ENCODE measurements at places on chromosomes 16 and 17. TPM values are rescaled to one million over a fixed set of nuclear protein-coding genes. Genes with fewer than 3 reads are reported as not detected.

Gene ABCC6
- total RNA-seq: 0.16 TPM

DNA sequence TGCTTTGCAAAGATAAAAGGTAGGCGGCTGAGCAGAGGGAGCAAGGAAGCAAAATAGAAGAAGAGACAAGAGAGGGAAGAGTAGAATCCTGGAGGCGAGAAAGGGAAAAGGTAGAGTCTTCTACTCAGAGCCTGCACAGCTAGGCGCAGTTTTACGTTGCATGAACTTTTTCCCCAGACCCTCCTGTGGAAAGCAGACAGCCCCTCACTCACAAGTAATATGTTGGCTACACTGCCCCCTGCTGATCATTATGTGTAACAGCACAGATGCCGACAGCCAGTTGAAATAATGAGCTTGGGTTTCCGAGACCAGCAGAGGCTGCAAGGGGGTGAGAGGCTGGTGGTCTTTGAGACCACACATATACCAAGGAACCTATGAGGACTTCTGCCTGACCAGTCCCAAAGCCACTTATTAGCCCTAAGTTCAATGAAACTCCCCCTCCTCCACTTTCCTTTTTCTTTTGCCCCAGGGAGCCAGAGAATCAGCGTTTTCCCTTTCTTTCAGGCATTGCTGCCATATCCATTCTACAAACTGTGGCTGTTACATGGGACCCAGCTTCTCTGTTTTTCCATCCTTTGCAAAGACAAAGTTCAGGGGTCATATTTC, 22.5 kb upstream of the CMTR2 start:
- no peak for DNase-seq

- peak; percentile 32 for DNase-seq
These were observed 107.6 kb downstream of the SPECC1 start for GRCh38 chr17:20116683-20117309.

DNA sequence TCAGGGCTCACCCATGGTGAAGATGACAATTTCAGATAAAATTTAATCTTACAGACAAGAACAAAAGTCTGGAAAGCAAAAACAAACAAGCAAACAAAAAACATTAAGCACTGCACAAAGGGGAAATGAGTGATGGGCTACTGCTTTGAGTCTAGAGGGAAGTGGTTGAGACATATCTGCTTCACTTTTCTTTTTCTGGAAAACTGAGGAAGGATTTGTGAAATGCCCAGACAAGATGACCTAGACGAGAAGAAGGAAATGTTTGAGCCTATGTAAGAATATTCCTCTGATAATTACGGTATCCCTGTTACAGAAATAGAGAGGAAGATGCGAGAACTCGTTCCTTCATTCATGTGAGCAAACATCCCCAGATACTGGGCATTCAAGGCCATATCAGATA, 11.5 kb upstream of the HYDIN start:
- no peak for DNase-seq

GRCh38 chr16:23518435-23518891, 8.2 kb upstream of the GGA2 start:
- DNase-seq: no peak

GRCh38 chr17:83099570-83100181, 20.3 kb downstream of the METRNL start:
- DNase-seq: no peak

GRCh38 chr16:82598771-82599170, 28.0 kb upstream of the CDH13 start:
- no peak for DNase-seq

Gene EZH1
- total RNA-seq: 23.2 TPM

- no peak for DNase-seq
These were observed 81.1 kb upstream of the ALOX12 start for GRCh38 chr17:6914711-6915110.

GRCh38 chr16:84109598-84110335, 7.0 kb downstream of the MBTPS1 start:
- no peak for DNase-seq

Gene TELO2
- 11.7 TPM for total RNA-seq

- no peak for DNase-seq
These were observed 242.3 kb downstream of the SOX9 start for GRCh38 chr17:72363089-72363610.

- DNase-seq: no peak
These were observed 38.4 kb downstream of the ARHGAP23 start for GRCh38 chr17:38466346-38467315.

- no peak for DNase-seq
These were observed 3.4 kb upstream of the SRL start for GRCh38 chr16:4245077-4245791.

GRCh38 chr17:68957944-68958343, 2.8 kb upstream of the ABCA8 start:
- DNase-seq: no peak

All from occipital lobe (tissue), 3 donors.